RPMI7951 (cell line): ENCODE measurements at places on chromosomes 7 and 10.

DNA sequence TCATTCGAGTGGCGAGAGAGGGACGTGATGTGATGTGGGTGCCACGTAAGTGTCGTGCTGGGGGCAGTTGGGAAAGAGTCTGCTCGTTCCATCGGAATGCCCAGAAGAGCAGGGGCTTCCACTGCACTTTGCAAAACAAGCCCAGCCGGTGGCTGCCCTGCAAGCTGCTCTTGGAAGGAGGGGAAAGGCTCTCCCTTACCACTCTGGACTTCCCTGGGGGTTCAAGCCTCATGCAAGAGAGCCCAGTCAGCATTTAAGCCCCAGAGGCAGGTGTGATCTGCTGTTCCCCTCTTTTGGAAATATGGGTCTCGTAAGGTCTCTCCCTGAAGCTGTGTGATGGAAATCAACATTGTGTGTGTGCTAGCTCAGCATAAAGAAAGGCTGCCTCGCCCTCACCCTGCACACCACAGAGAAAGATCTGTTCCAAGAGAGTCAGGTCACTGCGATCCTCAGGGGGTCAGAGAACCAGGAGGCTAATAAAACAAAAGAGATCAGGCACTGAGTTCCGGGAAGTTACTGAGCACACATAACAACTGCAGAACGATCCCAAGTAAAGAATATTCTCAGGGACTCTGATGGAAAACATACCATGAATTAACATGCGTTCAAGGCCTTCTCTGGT is 212.5 kb downstream of the ADAM12 start:
- DNase-seq, result no peak

- no peak for DNase-seq
These were observed 76.8 kb downstream of the TFEC start for GRCh38 chr7:115953592-115954255.

DNA sequence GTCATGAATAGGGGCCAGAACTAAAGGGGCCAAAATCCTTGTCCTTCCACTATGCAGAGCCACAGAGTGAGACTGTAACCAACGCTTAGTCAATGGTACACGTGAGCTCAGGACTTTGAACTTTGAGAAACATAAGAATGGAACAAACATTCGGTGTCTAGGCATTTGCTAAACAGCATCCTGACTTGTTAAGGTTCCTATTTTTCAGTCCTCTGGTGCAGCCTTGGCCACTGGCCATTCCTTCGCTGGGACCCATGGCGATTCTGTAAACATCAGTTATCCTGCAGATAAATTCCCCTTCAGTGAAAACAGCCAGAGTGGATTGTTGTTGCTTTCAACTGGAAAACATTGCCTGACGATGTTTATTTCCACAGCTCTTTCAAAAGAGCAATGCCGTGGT is 266.8 kb downstream of the SORCS1 start:
- DNase-seq, result no peak

- no peak for DNase-seq
These were observed 373.1 kb downstream of the MALRD1 start for GRCh38 chr10:19421674-19422073.

DNA sequence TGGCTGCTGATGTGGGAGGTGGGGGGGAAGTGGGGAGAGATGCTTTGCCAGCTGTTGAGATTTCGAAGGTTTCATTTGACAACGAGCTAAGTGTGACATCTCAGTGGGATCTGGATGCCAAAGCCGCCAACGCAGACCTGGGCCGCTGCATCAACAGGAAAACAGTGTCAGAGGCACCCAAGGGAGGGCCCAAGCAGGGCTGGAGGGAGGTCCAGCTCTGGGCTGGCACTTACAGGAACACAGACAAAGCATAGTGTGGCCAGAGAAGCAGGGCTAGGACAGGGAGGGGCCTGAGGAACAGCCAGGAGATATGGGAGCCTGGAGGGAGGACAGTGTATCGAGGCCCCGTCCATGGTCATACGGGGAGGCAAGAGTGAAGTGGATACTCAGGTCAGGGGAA is 73.1 kb downstream of the GTF2IRD1 start:
- no peak for DNase-seq
